ENCODE measurements at places on chromosomes 7 and 10.

DNA sequence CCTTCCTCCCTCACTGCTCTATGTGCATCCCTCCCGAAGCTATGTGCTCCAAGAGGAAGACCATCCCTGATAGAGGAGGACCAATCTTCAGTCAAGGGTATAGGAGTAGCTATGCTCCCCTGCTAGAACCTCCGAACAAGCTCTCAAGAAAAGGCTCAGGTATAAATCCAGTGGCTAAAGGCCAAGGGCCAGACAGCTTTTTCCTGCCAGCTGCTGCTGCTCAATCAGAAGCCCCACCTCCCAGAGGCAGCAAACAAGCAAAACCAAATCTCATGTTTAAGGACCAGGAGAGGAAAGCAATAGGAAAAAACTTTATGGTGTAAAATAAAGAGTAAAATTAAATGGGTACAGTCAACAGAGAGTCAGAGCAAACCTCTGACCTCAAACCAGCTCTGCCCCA is 187.2 kb downstream of the FGFR2 start:
- DNase-seq, result no peak

GRCh38 chr7:36132012-36132411 is 21.0 kb upstream of the EEPD1 start:
- DNase-seq, result no peak

DNA sequence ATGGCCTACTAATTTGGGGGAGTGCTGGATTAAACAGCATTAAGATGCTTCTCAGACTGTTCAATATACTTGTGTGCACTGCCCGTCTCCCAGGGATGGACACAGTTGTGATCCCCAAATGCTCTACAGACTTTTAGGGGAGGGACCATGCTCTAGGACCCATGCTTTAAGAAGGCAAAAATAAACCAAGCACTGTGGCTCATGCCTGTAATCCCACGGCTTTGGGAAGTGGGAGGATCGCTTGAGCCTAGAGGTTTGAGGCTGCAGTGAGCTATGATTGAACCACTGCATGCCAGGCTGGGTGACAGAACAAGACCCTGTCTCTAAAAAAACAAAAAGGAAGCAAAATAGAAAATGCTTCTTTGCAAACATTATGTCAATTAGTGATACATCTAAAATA is 102.6 kb downstream of the VOPP1 start:
- DNase-seq, result no peak

GRCh38 chr10:71462062-71462935 is 65.6 kb downstream of the CDH23 start:
- no peak for DNase-seq

DNA sequence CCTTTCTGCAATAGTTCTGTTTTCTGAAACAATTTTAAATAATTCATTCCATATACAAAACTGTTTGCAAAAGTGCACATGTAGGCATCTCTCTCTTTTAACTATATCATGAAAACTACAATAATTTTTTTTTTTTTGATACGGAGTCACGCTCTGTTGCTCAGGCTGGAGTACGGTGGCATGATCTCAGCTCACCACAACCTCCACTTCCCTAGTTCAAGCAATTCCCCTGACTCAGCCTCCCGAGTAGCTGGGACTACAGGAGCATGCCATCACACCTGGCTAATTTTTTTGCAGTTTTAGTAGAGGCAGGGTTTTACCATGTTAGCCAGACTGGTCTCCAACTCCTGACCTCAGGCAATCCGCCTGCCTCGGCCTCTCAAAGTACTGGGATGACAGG is 44.0 kb upstream of the SEMA3A start:
- DNase-seq, result no peak
